ENCODE measurements at places on chromosomes 4 and X. TPM values are rescaled to one million over a fixed set of nuclear protein-coding genes. Genes with fewer than 3 reads are reported as not detected.

Gene PPM1K
- polyA plus RNA-seq: 19.8 TPM

Gene AR
- 7.6 TPM for polyA plus RNA-seq

Gene SLC25A5
- polyA plus RNA-seq: 154 TPM

Gene CTAG2
- not detected for polyA plus RNA-seq

Gene ZCCHC12
- polyA plus RNA-seq: 0.47 TPM
